Ascending aorta (tissue), 2 donors: ENCODE measurements at places on chromosomes 6 and 20.

DNA sequence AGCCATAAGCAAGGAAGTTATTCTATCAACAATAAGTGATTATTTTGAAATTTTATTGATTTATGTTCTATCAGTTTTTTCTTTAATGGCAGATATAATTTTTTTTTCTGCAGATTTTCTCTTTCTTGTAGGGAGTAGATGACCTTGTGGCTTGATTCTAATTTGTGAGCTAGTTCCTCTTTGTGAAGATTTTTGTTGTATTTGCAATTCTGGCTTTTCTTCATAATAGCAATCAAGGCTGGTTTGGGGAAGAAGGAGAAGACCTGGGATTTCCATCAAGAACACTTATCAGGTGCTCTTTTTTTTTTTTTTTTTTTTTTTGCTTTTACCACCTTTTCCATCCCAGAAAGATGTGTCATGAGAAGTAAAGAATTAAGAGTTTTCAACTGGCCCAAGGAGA is 324.2 kb upstream of the MAN1A1 start:
- no peaks in the 10 kb centered on the region for H3K4me1 ChIP-seq
- no peaks in the 10 kb centered on the region for H3K27me3 ChIP-seq
- H3K4me3 ChIP-seq: no peak overlapping the region
- no peak overlapping the region for H3K27ac ChIP-seq
- no peaks in the 10 kb centered on the region for H3K36me3 ChIP-seq

GRCh38 chr6:56268266-56268665 is 20.9 kb upstream of the COL21A1 start:
- no peak overlapping the region for H3K27ac ChIP-seq
- DNase-seq: no peak
- H3K4me1 ChIP-seq: peaks cover 2% of the 10 kb centered on the region
- H3K27me3 ChIP-seq: no peaks in the 10 kb centered on the region
- H3K4me3 ChIP-seq: no peak overlapping the region

DNA sequence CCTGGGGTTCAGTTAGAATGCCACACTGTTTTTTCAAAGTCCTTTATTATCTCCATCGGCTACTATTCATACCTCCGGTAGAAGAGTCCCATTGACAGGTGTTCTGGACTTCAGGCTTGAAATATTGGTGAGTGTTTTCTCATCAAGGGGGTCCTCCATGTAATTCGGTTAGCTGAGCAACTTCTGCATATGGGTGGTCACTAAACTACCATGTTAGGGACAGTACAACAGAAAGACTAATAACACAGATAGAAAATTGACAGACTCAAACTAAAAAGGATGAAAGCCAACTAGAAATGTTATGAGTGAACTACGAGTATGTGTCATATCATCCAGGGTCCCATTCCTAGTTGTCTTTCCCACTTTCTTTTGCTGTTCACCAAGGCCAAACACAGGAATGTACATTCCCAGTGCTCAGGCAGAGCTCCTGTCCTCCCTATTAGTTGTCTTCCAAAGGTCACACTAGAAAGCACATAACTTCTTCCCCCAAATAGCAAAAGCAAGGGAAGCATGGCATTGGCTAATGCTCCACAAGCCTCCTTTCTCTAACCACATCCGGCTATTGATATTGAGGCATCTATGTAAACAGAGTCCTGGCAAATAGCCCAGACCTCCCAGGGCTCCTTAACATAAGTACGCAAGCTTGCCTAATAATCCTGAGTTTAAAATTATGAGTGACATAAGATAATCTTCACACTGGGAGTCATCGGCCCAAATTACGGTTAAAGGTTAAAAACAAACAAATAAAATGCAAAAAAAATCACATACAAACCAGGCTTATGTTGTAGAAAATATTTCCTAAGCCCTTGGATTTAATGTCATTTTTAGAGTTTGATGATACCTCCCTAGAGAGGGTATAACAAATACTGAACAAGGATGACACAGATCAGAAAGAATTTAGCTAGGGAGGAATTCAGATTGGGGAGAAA is 13.2 kb downstream of the CCN2 start:
- H3K27me3 ChIP-seq: no peaks in the 10 kb centered on the region
- no peaks in the 10 kb centered on the region for H3K4me1 ChIP-seq
- H3K36me3 ChIP-seq: no peaks in the 10 kb centered on the region
- H3K27ac ChIP-seq: no peak overlapping the region
- no peak for DNase-seq

- H3K27ac ChIP-seq: no peak overlapping the region
- no peaks in the 10 kb centered on the region for H3K36me3 ChIP-seq
- H3K27me3 ChIP-seq: no peaks in the 10 kb centered on the region
- no peaks in the 10 kb centered on the region for H3K4me1 ChIP-seq
Measured at GRCh38 chr20:45576995-45577394, 2.1 kb downstream of the WFDC8 start.

DNA sequence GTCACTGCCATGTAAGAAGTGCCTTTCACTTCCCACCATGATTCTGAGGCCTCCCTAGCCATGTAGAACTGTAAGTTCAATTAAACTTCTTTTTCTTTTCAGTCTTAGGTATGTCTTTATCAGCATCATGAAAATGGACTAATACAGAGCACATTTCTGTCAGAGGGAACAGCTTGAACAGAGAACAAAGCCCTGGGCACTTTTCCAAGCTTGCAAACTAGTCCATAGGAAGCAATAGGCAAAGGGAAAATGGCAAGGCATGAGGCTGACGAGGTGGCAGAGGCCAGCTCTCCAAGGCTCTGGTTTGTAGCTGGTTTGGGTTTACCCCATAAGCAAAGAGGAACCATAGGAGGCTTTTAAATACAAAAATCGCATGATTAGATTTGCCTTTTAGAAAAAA is 185.1 kb upstream of the HDDC2 start:
- H3K27me3 ChIP-seq: no peaks in the 10 kb centered on the region
- H3K4me3 ChIP-seq: no peak overlapping the region
- no peak overlapping the region for H3K27ac ChIP-seq
- H3K4me1 ChIP-seq: no peaks in the 10 kb centered on the region
- DNase-seq: no peak
- no peaks in the 10 kb centered on the region for H3K36me3 ChIP-seq

DNA sequence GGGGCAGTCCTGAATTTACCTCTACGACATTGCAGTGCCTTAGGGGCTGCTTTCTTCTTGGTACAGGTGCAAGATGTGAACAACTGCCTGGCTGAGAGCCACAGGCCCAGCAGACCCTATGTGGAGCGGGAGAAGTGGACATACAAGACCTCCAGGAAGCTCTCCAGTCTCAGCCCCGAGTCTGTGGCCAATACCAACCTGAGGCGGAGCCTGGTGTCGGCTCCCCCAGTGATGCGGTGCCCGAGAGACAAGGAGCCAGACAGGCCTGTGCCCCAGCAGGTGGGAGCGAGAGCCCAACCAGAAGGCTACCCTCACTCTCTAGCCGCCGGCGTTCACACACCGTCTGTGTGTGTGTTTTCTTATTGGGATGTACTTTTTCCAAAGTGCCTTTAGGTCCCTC is 59.6 kb downstream of the EFCAB8 start:
- H3K4me1 ChIP-seq: no peaks in the 10 kb centered on the region
- no peaks in the 10 kb centered on the region for H3K27me3 ChIP-seq
- no peak overlapping the region for H3K4me3 ChIP-seq
- no peaks in the 10 kb centered on the region for H3K36me3 ChIP-seq
- DNase-seq: no peak
- no peak overlapping the region for H3K27ac ChIP-seq

GRCh38 chr20:56629464-56630085 is 469 bp downstream of the TFAP2C start:
- peak overlapping the region; percentile 38 for H3K4me3 ChIP-seq
- no peaks in the 10 kb centered on the region for H3K36me3 ChIP-seq
- DNase-seq: no peak
- H3K4me1 ChIP-seq: no peaks in the 10 kb centered on the region
- peaks cover 31% of the 10 kb centered on the region for H3K27me3 ChIP-seq
